ENCODE measurements at places on chromosomes 3 and 15.

DNA sequence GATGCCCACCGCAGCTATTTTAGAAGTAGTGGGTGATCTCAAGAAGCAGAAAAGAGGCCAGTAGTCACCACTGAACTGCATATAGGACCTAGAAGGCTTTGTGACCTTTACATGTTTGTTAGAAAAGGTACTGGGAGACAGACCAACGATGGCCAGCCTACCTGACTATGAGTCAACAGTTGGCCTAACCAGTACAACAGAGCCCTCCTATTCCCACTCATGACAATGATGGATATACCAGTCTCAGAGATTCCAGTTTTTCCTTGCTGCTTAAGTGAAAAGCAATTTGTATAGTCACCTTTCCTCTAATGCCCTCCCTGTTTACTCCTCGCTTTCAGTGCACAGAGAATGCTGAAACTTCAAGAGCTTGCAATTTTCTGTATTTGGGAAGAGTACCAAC, 86.6 kb upstream of the PPIB start:
- DNase-seq, result no peak

DNA sequence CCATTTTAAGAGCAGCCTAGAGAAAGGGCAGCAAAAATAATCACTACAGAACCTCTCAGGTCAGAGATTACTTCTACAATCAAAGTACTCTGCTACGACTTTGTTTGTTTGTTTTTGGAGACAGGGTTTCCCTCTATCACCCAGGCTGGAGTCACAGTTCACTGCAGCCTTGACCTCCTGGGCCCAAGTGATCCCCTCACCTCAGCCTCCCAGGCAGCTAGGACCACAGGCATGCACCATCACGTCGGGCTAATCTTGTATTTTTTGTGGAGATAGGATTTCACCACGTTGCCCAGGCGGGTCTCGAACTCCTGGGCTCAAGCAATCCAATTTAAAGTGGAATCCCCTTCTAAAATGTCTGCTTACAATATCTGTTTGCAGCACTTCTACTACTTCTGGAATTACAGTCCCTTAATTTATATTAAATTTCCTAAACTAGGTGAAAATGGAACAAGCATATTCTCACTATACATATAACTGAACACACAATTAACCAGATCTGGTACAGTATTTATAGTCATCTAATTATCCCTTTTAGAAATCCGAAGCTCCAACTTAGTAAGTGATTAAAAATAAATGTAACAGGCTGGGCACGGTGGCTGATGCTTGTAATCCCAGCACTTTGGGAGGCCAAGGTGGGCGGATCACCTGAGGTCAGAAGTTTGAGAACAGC, 4.4 kb downstream of the UACA start:
- DNase-seq, result no peak

GRCh38 chr15:100125401-100126191, 216.2 kb downstream of the ADAMTS17 start:
- DNase-seq, result no peak

DNA sequence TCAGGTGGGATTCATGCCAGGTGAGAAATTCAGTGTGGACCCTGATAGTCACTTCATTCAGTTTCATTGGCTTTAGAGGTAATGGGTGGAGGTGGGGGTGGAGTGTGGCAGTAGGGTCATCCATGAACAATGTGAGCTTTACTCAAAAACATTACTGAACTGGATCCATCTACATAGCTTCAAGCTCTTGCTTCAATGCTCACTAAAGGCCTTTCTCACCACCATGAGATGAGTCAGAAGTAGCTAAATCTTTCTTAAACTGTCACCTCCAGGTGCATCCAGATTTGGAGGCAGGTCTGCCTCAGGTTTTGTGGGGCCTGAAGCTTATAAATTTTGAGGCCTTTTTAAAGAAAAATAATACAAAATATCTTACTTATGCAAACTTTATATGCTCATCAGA, 363.6 kb downstream of the CHST2 start:
- no peak for DNase-seq

DNA sequence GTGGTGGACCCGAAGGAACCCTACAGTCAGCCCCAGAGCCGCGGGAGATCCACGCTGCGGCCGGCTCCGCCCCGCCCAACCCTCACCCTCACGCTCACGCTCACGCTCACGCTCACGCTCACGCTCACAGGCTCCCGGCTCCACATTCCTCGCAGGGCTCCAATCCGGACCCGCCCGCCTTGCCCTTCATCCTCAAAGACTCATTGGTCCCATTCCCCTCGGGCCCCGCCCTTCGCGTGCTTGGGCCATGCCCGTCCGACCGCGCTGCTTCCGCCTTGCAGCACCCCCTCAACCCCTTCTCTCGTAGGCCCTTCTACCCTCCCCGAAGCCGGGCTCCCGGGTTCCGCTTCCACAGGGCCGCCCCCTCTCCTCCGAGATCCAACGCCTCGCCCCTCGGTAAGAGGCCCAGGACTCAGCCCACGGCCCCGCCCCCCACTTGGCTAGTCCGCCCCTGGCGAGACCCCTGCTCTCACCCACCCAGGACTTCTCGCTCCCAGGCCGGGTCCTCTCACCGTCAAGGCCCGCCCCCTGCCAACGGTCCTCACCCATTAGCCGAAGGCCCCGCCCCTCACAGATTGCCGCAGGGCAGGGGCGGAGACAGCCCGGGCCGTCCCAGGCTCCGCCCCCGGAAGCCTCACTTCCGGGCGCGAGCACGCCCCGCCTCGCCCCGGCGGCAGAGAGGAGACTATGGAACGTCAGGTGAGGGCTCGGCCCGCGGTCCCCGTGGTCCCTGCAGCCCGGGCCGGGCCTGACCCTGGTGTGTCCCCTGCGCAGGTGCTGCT, at the start of gene APEH:
Gene APEH, plus strand, starts transcription at position 637 of the 782 bp plus-strand sequence. Its CDS starts 51 bp downstream, at position 688.
- DNase-seq, result peak; percentile 98

DNA sequence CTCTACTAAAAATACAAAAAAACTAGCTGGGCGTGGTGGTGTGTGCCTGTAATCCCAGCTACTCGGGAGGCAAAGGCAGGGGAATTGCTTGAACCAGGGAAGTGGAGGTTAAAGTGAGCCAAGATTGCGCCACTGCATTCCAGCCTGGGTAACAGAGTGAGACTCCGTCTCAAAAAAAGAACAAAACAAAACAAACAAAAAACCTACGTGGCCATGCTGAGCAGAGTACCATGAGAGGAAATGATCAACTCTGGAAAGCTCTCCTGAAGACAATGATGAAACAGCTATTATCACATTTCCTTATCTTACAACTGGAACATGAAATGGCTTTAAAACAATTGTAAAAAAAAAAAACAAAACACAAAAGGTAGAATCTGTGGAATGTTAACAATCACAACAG, 75.2 kb downstream of the CHSY1 start:
- no peak for DNase-seq

All from stimulated activated CD4-positive, alpha-beta T cell treated with anti-CD3 and anti-CD28 coated beads, Interleukin-4, amount 100 ng/mL, for 4 hours (primary cell).